Activated naive CD4-positive, alpha-beta T cell treated with anti-CD3 and anti-CD28 coated beads, Interleukin-2, amount 10 ng/mL, durations not matched to agents 7 days and 5 days (primary cell): ENCODE measurements at places on chromosomes 11 and 22.

DNA sequence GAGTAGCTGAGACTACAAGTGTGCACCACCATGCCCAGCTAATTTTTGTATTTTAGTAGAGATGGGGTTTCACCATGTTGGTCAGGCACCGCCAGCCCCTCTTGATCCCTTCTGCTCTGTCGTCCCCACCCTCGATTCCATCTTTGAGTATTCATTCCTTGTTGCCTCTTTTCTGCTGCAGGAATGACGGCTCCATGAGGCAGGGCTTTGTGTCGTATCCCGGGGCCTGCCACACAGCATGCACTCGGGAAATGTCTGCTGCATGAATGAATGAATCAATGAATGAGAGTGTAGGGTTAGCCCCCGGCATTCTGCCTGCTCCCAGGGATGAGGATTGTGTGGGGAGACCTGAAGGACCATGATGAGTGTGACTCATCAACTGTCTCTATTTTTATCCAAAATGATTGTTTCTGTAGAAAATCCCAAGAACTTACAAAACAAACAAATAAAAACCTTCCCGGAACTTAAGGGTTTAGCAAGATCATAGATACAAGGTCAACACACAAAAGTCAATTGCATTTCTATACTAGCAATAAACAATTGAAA lies 54.6 kb upstream of the SLC22A12 start:
- no peak overlapping the region for H3K27ac ChIP-seq
- no peak for DNase-seq
- H3K4me3 ChIP-seq = no peak overlapping the region
- no peaks in the 10 kb centered on the region for H3K36me3 ChIP-seq
- peaks cover 61% of the 10 kb centered on the region for H3K27me3 ChIP-seq

GRCh38 chr11:34261095-34261494 lies 96.7 kb downstream of the ABTB2 start:
- no peak overlapping the region for H3K27ac ChIP-seq
- no peak overlapping the region for H3K4me3 ChIP-seq
- peaks cover 65% of the 10 kb centered on the region for H3K27me3 ChIP-seq
- no peaks in the 10 kb centered on the region for H3K4me1 ChIP-seq
- no peaks in the 10 kb centered on the region for H3K36me3 ChIP-seq

GRCh38 chr11:119694334-119694733 lies 34.7 kb downstream of the NECTIN1 start:
- H3K27me3 ChIP-seq = peaks cover 43% of the 10 kb centered on the region
- peaks cover 20% of the 10 kb centered on the region for H3K4me1 ChIP-seq
- H3K36me3 ChIP-seq = no peaks in the 10 kb centered on the region
- H3K4me3 ChIP-seq = no peak overlapping the region

DNA sequence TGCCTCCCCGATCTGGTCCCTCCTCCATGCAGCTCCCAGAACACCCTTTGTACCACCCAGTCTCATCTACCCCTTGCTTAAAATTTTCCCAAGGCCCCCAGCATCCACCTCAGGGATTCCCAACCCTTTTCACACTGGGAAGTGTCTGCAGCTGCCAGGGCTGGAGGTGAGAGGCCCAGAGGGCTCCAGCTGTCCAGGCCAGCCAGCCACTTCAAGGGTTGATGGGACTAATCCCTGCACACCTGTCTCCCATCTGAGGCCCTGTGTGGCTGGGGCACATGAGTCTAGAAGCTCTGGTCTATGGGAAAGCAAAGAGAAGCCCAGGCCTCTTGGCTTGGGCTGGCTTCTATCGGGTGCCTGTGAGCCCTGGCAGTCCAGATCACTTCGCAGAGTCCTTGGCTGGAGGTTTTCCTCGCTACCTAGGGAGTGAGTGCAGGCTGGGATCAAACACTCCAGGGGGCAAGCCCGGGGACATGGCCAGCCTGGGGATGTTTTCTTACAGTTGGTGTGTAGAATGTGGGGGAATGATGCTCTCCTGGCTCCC lies 41.1 kb upstream of the TPBGL start:
- no peaks in the 10 kb centered on the region for H3K4me1 ChIP-seq
- H3K36me3 ChIP-seq = no peaks in the 10 kb centered on the region
- H3K4me3 ChIP-seq = no peak overlapping the region
- H3K27me3 ChIP-seq = peaks cover 44% of the 10 kb centered on the region

DNA sequence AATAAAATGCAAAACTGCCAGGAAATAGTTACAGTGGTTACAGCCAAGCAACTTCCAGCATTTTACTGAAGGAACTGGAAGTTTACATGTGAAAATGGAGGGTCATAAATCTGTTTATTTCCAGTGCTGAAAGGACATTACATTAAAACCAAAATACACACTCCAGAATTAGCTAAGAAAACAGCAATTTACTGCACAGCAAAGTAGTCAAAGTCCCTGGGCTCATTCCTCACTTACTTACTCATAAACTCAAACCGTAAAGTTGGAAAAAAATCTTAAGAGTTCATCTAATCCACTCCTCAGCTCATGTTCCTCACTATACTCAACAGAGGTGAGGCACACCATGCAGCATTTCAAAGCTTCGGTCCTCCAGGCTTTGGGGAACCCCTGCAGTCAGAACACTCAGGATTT lies 17.4 kb downstream of the CTSC start:
- H3K4me3 ChIP-seq = no peak overlapping the region
- peaks cover 60% of the 10 kb centered on the region for H3K36me3 ChIP-seq
- peaks cover 36% of the 10 kb centered on the region for H3K4me1 ChIP-seq
- H3K27ac ChIP-seq = no peak overlapping the region
- DNase-seq = no peak

DNA sequence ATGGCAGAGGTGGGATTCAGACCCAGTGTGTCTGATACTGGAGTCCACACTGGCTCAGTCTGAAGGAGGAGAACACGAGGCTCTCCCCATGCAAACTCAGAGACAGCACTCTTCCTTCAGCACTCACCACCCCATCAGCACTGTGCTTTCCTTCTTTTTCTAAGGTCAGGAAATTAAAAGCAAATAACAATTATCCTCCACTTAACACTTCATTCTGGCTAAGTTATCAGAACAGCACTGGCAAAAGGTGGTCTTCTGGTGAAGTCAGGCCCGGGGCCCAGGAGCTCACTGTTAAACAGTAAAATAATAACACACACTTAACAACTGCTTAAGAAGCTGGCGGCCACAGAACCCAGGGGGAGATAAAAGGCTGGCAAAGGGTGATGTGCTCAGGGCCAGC lies 107.1 kb downstream of the NAT10 start:
- H3K4me1 ChIP-seq = no peaks in the 10 kb centered on the region
- no peak overlapping the region for H3K27ac ChIP-seq
- H3K27me3 ChIP-seq = peaks cover 25% of the 10 kb centered on the region
- H3K36me3 ChIP-seq = no peaks in the 10 kb centered on the region
- H3K4me3 ChIP-seq = no peak overlapping the region
